ENCODE measurements at places on chromosomes 4 and X. TPM values are rescaled to one million over a fixed set of nuclear protein-coding genes. Genes with fewer than 3 reads are reported as not detected.

DNA sequence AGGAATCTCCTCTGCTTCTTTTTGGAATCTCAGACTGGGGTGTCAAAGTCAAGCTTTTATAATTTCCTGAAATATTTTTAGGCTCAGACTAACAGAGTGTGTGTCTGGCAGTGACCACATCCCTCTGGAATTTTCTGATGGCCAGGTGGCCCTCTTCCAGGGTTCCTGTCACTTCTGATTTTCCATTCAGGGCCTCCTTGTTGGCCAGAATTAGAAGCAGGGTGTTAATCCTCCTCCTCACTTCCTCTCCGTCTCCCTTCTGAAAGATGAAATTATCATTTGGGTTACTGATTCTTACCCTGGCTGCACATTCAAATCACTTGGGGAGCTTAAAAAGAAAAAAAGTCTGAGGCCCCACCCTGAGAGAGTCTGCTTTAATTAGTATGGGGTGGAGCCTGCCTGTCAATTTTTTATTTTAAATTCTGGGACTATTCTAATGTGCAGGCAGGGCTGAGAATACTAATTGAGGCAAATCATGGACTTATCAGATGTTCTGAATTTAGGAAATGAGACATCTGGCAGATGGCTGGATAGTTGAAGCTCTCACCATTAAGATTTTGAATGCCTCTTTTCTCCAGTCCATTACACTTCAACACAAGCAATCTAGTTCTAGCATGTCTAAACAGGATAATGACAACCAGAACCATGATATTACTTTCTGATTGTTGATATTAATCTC lies 43.2 kb downstream of the HAND2 start:
- DNase-seq: no peak

The SYAP1 gene
- total RNA-seq: 42.6 TPM

DNA sequence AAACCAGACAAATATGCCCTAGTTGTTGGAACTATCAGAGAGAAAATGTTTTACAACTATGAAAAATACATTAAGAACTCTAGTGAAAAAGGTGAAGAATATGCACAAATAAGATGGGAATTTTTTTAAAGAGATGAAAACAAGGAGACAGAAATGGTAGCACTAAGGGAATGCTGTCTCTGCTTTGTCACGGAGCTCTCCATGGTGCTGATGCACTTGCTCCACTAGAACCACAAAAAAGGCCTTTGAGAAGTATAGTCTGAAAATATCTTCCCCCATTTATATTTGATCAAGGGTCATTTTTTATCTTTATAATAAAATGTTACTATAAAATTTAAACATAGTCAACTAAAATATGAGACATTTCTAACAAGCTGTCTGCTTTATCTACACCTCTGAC lies 1655.5 kb upstream of the AGA start:
- no peak for DNase-seq

DNA sequence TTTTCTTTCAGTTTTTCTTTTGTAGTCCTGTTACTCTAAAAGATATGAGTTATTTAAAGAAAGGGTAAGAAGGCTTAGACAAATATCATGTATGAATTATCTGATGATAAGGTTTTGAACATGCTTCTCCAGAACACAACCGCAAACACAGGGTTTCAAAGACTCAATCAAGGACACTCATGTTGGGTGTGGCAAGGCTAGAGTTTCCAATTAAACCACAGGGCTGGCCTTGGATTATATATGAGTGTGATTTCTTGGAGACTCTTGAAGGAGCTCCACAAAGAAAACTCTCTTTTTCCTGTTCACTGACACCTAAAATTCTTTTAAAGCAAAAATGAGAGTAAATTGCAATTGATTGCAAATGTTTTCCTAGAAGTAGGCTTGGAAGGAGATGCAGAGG lies 110.1 kb upstream of the PDLIM3 start:
- no peak for DNase-seq

The XAGE3 gene
- not detected for total RNA-seq

All from mucosa of gallbladder (tissue), 1 donor.